ENCODE measurements at places on chromosomes 2 and 18.

DNA sequence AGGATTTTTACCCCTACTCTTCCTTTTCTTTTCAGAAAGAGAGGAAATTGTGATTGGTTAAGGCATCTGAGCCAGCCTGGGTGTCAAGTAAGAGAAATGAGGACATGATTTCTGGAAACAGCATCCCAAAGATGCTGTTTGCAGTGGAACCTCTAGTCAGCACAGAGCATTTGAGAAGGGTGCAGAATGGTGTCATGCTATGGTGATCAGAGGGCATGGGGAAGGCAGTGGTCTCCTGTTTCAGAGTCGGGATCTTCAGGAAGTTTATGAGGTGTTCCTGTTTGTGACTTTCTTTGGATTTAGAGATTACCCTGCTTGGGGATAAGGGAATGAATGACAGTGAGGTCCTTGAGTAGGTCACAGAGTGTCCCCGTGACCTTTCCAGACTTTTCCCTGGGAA is 117.5 kb downstream of the LYPD6B start:
- DNase-seq = no peak

- DNase-seq = no peak
Observed at GRCh38 chr2:55985406-55985805, 61.8 kb upstream of the EFEMP1 start.

DNA sequence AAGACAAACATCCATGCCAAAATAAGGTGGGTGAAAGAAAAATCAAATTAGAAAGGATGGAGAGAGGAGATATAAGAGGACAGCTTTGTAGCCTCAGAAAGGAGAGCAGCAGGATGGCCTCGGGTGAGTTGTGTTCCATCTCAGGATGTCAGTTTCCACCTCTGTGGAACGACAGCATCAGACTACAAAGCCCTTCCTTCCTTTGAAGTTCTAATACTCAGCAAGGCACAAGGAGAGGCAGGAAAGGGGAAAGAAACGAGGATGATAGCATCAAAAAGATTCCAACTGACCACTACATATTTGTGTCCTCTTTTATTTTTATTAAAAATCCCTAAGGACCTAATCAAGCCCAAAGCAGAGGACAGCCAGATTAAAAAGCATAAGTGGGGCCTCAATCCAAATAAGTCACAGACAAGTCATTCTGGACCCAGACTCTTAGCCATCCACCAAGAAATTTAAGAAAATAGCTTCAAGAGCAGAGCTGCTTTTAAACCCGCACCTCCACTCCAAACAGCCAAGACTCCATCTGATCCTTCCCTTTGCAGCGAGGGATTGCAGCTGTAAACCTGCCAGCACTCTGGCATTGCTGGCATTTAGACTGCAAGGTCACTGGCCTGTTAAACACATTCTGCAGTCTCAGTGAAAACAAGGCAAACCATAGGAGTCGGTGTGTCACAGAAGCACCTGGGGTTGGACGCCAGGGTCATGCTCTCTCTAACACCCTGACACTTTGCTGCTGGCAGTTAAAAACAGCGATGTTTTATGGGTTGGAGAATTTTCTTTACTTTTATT is 314.5 kb upstream of the CHAC2 start:
- DNase-seq = no peak

- DNase-seq = peak; percentile 47
Observed at GRCh38 chr18:48896875-48897511, 53.8 kb downstream of the SMAD7 start.

GRCh38 chr18:56161566-56162260 is 476.7 kb downstream of the TXNL1 start:
- no peak for DNase-seq

DNA sequence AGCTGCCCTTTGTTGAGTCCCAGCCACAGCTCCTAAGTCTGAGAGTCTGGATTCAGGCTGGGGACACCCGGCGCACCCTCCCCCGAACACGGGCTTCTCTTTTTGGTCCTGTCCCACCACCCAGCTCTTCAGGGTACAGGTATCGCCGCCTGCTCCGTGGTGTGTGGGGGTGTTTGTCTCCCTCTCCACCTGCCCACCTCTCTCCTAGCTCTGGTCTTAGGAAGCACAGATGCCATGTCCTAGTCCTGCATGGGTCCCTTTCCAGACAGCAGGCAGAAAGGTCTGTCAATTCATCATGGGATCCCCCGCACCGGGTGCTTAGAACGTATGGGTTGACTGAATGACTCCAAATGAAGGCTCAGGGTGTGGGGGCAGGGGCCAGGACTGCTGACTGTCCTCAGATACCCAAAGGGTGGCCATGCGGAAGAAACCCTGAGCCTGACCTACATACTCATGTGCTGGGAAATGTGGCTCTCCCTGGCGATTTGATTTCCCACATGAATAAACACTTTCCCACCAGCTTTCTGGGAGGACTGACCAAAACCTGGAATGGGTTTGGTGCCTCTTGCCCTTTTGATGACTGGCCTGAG is 156.8 kb downstream of the CELF4 start:
- DNase-seq = no peak

- DNase-seq = peak; percentile 6
Observed at GRCh38 chr2:24745825-24746224, 47.4 kb downstream of the PTRHD1 start.

- no peak for DNase-seq
Observed at GRCh38 chr2:150138587-150138986, 348.9 kb downstream of the RND3 start.

DNA sequence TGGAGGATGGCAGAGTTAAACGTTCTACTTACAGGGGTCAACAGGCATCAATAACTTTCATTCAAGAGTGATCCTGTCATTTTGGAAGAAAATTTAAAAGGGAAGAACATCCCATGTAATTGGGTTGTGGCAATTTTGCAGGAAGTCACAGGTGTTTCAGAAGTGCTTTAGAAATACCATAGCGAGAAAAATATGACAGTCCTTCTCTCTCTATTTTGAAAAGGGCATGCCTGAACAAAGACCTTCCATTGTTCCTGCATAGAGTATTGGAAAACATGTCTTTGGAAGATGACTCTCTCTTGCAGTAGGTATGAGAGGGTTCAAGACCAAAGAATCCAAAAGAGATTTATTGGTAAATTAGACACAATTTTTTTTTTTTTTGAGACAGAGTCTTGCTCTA is 81.8 kb upstream of the SERTAD2 start:
- DNase-seq = no peak

DNA sequence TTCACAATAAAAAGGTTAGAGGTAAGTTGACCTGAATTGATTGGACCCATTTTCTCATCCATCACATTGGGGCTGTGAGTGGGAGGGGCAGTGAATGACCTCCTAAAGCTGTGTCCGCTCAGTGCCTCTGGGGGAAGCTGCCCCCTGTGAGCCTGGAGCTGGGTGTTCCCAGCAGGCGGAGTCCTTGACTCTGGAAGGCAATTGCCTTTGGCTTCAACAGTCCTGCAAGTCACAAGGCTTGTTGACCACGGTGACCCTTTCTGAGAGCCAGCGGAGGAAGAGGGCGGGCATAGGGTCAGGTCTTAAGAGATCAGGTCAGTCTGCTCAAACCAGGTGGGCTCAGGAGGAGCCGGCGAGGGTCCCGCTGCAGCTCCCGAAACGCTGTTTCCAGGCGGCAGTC is 1.1 kb upstream of the CIDEA start:
- DNase-seq = no peak

GRCh38 chr2:62321380-62322289 is 125.7 kb downstream of the B3GNT2 start:
- DNase-seq = no peak

GRCh38 chr2:99651930-99652670 is 162.3 kb upstream of the REV1 start:
- no peak for DNase-seq

- peak; percentile 67 for DNase-seq
Observed at GRCh38 chr2:28958689-28959088, 22.4 kb upstream of the TOGARAM2 start.

- DNase-seq = no peak
Observed at GRCh38 chr18:42258301-42258965, 303.4 kb downstream of the PIK3C3 start.

- DNase-seq = no peak
Observed at GRCh38 chr2:61978522-61978921, 73.0 kb downstream of the COMMD1 start.

DNA sequence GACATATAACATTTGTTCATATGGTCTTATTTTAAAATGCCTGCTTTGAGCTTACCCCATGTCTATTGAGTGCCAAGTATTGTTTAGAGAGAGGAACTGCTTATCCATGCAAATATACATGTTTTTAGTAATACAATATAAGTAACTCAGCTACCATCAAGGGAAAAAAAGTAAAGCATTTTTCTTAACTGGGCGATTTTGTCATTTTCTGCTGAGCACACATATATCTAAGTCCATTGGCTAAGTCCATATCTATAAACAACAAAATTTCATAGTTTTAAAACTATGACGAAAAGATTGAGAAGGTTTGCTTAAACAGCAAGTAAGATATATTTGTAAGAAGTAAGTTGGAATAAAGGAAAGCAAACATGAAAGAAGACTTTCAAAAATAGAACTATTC is 82.7 kb downstream of the CALCRL start:
- no peak for DNase-seq

DNA sequence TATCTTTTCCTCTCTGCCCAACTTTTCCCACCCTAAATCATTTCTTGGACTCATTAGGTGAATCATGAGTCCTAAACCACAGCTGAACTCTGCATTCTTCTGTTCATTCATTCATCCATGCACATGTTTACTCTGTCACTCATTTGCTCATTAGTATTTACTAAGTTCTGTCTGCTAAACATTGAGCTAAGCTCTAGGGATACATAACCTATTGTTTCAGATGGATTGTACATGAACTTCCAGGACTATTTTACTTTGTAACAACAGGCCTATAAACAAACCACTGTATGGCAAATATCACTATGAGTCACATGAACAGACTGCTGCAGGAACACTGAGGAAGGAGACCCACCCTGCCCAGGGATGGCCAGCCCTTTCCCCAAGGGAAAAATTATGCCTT is 14.6 kb upstream of the DYNC2LI1 start:
- DNase-seq = no peak

GRCh38 chr2:11155381-11156035 is at the start of gene SLC66A3:
TSS of gene SLC66A3 (plus strand) at chr2:11155467. CDS start at chr2:11155547, 80 bp downstream.
- peak; percentile 87 for DNase-seq
